ENCODE measurements at places on chromosomes 1 and 21.

- no peak for DNase-seq
Observed at GRCh38 chr1:240804475-240804874, 192.5 kb upstream of the GREM2 start.

GRCh38 chr21:42107881-42108553 is 36.9 kb downstream of the UMODL1 start:
- no peak for DNase-seq

- no peak for DNase-seq
Observed at GRCh38 chr21:41906770-41907169, 27.6 kb upstream of the PRDM15 start.

DNA sequence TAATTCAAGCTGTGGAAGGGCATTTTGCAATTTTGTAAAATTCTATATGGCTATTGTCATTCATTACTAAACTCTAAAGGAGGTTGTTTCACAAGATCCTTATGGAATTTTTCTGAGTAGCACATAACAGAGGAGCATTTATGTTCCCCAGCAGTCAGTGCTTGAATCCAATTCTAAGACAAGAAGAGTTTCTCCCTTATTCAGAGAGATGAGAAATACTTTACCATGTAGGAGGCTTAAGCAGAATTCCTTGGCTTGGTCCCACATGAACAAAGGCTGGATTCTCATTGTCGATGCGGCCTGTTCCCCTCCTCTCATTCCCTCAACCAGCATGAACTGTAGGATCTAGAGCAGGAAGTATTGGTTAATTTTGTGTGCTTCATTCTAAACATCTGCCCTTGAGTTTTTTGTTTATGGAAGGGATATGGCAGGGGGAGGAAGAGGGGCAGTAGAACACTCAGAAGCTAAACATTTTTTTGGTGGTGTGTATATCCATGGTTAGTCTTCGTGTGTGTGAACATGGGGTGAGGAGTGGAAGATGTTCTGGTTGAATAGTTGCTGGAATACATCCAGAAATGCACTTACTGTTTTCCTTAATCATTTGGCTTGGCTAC is 74.3 kb downstream of the LAMC1 start:
- DNase-seq: no peak

DNA sequence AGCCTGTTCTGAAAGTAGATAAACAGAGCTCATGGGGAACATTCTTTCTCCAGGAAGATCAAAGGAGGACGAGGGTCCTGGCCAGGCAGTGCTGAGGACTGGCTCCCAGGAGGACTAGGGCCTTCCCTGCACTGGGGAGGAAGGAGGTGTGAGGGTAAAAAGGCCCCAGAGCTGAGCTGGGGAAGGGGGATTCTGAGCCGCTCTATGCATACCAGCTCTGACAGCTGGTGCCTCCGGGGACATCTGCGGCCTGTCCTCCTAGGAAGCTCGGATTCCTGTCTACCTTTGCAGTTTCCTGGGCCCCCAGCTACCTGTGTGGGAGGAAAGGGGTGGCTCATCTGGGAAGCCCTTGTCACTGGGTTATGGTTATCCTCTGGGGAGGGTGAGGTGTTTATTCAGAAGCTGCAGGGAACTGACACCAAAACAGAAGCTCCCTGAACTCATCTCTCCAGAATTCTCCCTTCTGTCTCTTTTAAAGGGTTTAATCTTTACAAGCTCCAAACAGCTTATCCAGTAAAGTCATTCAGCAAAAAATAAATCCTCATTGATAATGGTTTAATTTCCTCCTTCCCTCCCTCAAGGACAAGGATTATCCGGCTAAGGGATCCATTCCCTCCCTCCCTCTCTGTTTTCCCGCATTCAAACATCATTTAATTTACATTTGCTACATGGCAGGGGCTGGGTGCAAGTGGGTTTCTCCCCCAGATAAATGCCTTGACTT is 31.0 kb downstream of the NENF start:
- no peak for DNase-seq

DNA sequence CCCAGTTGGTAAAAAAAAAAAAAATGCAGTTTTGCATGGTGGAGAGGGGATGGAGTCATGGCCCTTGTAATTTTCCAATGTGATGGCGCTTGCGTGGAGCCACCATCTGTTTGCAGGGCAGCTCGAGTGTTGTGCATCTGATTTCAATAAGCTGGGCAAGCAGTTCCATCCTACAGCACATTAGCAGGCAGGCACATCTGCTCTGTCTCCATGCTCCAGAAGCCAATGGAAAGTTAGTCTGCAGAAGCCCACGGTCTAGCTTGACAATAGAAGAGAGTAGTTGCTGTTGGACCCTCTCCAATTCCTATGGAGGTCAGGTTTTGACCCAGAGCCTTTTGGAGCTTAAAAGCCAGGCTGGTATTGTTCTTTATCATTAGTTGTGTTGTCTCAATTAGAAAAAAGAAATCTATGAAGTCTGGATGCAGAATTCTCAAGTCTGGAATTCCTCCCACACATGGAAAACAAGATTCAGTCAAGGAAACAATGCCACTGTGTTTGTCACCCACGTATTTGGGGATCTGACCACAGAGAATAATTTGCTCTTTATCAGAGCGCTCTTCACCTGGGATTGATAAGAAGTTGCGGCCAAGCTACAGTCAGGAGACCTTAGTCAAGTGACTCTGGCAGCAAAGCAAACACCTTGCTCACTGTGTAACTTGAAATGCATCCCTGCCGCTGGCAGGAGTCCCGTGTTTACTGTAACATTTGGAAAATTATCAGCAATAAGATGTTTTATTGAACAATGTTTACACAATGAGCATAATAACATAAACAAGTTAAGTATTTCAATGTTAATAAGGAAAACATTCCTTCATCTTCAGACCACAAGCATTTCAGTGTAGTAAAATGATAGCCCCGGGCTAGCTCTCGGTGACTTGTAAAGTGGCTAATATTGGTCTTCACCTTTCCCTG is 20.7 kb downstream of the NGF start:
- no peak for DNase-seq

DNA sequence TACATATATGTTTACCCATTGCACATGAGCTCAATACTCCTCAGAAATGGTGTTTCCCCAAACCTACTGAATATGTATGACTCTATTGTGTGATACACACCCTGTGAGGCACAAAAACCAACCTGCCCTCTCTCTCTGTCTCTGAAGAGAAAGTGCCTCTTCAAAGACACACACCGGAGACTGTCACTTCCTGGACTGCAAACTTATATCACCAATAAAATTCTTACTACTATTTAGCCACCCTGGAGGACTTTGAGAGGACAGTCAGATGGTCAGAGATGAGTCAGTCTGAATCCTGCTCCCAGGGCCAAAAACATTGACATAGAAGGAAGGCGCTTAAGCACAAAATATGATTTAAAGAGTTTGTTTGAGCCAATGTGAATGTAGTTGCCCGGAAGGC is 110.4 kb downstream of the PPIAL4G start:
- no peak for DNase-seq

- no peak for DNase-seq
Observed at GRCh38 chr1:230878591-230878990, 10.3 kb upstream of the C1orf198 start.

DNA sequence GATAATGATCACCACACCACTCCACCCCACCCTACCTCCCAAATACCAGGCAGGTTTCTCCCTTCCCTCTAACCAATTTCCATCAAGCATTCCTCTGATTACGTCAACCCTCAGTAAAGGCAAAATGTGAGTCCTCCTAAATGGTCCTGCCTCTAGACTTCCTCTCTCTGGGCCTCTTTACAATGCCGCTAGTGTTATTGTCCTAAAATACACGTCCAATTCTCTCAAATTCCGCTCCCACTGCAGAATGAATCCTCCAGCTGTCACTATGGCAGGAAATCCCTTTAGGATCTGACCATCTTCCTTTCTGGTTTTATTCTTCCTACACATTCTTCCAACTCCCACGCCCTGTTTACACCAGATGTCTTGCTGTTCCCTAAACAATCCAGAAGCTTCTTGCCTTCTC is 68.7 kb downstream of the DEGS1 start:
- no peak for DNase-seq

- no peak for DNase-seq
Observed at GRCh38 chr1:35511305-35511704, 45.9 kb downstream of the KIAA0319L start.

DNA sequence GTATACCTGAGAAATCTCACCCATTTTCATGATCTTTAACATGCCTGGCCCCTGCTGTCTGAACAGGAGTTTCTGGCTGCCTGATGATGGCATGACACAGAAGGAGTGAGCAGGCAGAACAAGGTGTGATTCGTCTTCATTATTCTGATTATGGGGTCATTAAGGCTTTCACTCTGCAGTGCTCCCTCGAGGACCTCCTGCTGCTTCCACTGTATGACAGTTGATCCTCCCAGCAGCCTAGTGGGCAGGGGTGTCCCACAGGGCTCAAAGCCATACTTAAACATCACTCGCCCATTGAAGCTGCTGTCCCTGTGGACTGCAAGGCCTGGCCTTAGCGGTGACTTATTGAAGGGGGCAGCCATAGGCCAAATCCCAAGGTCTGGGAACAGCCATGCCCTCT is 12.7 kb upstream of the PARS2 start:
- no peak for DNase-seq

DNA sequence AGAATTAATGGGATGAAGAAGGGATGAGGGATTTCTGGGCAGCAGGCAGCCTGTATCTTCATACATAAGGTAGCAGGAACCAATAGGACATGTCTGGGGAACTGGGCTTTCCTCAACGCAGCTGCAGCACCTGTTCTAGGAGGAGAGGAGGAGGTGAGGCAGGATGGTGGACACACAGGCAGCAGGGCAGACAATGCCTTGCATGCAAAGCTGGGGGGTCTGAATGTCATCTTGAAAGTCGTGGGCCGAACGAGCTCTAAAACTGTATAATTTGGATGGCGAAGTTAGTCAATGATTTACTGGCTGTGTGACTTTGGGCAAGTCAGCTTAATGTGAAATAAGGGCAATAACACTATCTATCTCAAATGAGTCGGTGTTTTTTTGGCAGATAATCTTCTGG is 124.4 kb downstream of the BEND5 start:
- no peak for DNase-seq

DNA sequence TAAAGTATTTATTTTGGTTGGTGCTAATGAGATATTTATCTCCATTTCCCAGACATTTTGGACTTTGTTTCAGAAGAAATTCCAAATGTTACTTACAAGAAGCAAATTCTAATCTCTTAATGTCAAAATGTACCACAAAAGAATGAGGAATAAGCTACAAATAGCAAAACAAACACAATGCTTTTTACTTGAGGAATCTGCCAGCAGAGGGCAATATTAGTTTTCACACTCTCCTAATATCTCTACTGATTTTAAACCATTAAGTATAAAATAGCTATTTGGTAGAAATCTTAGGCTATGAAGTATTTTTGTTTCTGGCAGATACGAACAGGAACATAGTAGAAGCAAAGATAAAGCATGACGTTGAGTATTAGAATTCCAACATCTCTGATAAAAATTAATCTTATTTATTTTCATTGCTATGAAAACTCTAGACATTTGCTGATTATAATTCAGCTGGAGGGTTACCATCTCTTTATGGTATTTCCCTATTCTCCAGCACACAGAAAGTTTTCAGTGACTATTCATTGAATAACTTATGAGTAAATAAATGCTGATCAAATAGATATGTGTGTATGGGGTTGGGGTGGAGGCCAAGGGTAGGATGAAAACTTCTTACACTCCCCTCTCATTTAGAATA is 13.4 kb upstream of the HMCN1 start:
- DNase-seq: no peak

- DNase-seq: no peak
Observed at GRCh38 chr21:35323947-35324346, 274.8 kb upstream of the RUNX1 start.

DNA sequence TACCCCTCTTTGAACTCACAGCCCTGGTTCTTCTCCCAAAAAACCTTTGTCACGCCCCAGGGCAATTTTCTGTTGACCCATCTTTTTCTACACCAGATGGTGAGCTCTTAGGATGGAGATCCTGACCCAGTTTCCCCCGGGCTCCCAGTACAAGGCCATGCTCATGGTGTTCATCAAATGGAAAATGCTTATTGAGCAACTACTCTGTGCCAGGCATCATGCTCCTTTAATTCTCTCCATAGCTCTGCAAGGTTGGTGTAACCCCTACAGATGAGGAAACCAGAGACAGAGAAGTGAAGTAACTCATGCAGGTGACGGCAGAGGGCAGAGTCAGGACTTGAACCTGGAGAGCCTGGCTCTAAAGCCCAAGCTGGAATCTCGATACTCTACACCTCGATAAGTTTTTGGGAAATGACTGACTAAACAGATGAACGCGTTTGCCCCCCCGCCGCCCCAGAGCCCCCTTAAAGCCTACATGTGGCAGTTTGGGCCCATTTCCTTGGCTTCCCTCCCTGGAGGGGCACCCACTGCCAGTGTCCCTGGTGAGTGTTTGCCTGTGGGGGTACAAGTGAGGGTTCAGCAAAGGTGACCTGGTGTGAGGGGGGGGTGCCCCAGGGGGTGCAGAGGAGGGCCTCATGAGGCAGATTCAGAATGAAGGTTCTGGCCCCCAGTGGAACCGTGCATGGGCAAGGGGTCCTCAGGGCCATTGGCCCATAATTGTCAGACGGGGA is 30.2 kb upstream of the RUNX3 start:
- DNase-seq: no peak

DNA sequence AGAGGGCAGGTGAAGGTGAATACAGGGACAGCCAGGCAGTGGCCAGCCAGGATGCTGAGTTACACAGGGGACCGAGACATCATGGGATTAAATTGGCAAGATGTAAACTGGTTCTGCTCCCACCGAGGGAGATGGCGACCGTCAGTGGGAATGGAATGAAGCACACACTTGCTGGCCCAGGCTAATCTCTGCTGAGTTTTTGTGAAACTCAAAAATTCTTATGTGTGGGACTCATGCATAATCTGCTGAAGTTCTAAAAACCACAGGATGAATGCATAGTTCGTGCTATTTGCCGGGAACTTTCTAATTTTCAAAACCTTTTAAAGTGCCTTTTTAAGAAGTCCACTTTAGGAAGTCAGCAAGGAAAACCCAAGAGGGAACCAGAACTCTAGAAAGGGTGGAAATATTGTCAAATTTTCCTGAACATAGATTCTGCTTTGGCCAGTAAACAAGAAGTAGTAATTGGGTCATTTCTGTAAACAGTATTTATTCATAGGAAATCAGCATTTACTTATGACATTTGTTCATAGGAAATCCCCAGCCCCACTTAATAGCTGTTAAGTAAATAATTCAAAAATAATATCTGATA is 85.4 kb upstream of the ROR1 start:
- DNase-seq: no peak

GRCh38 chr1:246597340-246597739 is 31.1 kb downstream of the CNST start:
- no peak for DNase-seq

GRCh38 chr21:28358170-28358569 is 634.5 kb downstream of the LTN1 start:
- DNase-seq: no peak

DNA sequence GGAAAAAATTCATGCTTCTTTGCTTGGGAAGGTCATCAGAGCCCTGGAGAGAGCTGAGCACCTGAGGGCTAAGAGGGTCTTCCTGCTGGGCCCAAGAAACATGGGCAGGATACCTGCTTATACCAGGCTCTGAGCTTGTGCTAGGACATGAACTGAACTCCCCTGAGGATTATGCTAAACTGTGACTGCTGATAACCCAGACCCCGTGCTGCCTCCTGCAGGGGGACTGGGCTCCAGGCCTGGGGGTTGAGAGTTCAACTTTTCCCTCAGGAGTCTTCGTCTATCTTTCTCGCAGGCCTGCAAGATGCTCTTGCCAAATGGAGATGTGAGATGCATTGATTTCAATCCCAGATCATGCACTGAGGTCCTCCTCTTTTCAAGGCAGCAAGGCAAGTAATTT is 368.5 kb downstream of the HHAT start:
- no peak for DNase-seq
